ENCODE measurements at places on chromosomes 5 and 9.

- DNase-seq = no peak
These were observed 262.9 kb downstream of the AGTPBP1 start for GRCh38 chr9:85478847-85479246.

GRCh38 chr5:159244890-159245289 lies 18.2 kb upstream of the UBLCP1 start:
- DNase-seq = no peak

DNA sequence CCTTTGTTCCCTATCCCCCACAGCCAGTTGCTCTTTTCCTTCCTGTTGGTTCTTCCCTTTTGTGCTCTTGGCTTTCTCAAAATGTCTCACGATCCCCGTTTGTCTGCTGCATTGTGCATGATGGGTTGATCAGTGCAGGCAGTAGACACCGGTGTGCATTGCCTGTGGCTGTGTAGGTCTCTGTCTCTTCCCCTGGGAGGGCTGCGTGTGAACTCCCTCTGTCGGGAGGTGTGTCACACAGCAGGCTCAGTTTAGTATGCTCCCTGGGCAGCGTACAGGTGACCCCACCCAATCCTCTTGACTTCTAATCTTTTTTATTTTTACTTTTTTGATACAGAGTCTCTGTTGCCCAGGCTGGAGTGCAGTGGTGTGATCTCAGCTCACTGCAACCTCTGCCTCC lies 265.3 kb downstream of the FSTL4 start:
- no peak for DNase-seq

GRCh38 chr5:114148253-114148652 lies 213.6 kb upstream of the KCNN2 start:
- DNase-seq = no peak

DNA sequence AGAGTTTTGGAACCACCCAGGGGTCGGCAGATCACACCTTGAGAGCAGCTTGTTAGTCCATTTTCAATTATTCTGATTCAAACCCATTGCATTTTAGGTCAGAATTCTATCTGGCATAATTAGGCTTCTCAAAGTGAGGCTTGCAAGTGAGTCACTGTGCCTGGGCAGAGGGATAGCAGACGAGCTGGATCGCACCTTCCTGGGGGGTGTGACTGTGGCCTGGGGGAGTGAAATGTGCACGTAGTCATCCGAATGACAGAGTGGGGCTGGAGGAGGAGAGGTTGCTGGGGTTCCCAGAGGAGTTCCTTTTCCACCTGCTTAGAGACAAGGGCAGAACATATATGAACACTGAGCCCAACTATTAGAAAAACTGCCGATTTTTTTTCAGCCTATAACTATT lies 31.7 kb downstream of the SPACA9 start:
- DNase-seq = no peak

DNA sequence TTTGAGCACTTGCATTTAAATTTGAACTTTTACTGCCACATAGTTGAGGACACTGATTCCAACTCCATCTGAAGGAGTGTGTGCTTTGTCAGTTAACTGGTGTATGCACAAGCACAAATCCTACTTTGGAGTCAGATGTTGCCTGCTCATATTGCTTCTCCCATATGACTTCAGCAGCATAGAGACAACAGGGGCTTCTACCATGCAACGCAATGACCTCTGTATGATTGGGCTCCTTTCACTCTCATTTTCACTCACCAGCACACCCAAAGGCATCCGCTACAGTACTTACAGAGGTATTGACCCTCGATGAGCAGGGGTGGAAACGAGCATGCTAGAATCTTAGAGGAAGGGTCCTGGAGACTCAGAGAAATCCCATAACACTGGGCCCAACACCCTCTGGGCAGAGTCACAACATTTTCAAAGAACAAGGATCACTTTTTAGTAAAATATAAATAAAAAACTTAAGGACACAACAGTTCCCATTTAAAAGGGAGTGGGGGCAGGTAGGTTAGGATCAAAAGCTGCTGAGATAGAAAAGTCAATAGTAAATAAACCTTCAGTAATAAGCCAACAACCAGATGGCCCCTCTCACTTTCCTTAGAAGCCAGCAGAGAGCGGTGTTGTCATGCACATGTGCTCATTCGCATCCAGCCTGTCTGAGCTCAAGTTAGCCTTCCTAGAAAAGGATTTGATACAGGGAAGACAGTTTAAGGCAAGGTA lies 203.8 kb downstream of the SNCAIP start:
- DNase-seq = peak; percentile 24

GRCh38 chr9:124537926-124538325 lies 30.7 kb upstream of the NR5A1 start:
- DNase-seq = no peak

- DNase-seq = no peak
These were observed 53.9 kb upstream of the RIC1 start for GRCh38 chr9:5575000-5575399.

- DNase-seq = no peak
These were observed 453.3 kb upstream of the ITGA1 start for GRCh38 chr5:52334367-52334766.

- DNase-seq = no peak
These were observed 4.4 kb upstream of the GTF3C5 start for GRCh38 chr9:133026426-133026825.

DNA sequence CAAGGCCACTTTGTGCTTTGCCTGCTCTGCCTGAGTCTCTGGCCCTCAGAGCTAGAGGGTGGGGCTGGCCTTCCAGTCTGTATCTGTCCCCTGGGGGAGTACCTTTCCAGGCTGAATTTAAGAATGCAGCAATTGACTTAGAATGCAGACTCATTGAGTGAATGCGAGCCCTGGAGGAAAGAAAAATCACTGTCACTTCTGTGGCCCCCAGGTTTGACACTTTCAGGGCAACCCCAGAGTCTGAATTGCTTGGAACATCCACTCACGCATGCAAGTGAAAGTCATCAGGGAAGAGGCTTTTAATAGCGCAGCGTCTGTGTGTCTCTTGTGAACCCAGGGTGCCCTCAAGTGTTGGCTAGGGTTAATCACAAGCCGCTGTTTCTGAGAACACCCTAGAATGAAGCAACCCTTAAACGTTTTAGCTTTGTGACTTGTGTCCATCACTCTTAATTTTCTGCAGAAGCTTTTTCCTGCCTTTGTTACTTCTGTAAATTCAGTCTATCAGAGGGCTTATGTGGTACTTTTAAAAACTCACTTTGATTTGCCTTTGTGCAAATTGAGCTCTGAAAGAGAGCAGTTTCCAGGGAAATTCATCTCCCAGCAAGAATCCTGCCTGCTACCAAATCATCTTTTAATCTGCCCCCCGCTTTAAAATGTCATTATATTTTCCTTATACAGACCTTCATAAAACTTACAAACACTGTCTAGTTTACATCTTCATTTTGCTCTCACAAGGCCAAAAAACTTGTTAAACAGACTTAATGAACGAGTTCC lies 146.8 kb upstream of the IQGAP2 start:
- peak; percentile 80 for DNase-seq

DNA sequence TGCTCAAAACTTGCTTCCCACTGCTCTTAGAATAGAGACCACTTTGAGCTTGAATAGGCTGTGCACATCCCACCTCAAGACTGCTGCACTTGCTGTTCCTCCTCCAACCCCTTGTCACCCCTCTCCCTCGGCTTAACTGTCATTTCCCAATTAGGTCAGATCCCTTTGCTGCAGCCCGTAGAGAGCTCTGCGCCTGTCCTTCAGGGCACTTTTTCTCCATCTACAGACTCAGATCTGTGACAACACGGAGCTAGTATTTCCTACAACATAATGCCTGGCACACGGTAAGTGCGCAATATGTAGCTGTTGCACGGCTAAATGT lies 485 bp upstream of the HABP4 start:
- DNase-seq = no peak

DNA sequence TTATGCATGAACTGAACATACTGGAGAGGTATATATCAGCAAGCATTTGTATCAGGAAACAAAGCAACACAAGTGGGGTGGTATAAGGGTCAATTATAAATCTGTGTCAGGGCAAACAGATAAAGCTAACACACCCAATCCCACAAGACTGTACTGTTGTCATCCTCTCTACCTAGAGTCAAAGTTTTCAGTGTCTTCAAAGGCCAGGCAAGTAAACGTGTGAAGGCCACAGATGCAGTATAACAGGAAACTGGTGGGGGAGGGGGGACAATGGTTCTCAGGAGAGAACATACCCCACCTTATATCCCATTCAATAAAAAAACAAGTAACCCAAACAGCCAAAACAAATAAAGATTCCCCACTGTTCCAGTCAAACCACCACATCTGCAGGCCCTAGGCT lies 22.1 kb downstream of the ELP1 start:
- DNase-seq = no peak

- no peak for DNase-seq
These were observed 971 bp downstream of the TMEM267 start for GRCh38 chr5:43482490-43483297.

- DNase-seq = no peak
These were observed 245.5 kb downstream of the HSPA4 start for GRCh38 chr5:133297293-133297692.

- DNase-seq = no peak
These were observed 668.4 kb upstream of the CCNG1 start for GRCh38 chr5:162769019-162769418.

DNA sequence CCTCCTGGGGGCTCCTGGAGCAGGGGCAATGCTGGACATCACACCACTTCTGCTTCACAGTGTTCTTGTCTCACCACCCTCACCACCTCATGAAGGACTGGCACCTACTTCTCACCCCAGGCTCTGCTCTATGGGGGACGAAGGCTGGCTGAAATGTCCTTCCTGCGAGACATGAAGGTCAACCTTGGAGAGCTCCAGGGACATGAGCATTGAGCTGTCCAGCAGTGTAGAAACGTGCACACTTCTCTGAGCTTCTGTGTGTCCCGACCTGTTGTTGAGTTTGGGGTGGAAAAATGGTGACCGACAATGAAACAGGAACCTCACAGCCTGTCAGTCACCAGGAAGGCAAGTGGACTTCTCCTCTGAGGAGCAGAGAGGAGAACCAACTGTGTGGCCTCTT lies 68.6 kb upstream of the ADAMTS16 start:
- no peak for DNase-seq

GRCh38 chr5:2066373-2066772 lies 183.6 kb upstream of the IRX4 start:
- no peak for DNase-seq

- no peak for DNase-seq
These were observed 91.6 kb downstream of the OLFM1 start for GRCh38 chr9:135179041-135179440.

GRCh38 chr5:168219515-168220410 lies 71.7 kb upstream of the WWC1 start:
- DNase-seq = peak; percentile 7

DNA sequence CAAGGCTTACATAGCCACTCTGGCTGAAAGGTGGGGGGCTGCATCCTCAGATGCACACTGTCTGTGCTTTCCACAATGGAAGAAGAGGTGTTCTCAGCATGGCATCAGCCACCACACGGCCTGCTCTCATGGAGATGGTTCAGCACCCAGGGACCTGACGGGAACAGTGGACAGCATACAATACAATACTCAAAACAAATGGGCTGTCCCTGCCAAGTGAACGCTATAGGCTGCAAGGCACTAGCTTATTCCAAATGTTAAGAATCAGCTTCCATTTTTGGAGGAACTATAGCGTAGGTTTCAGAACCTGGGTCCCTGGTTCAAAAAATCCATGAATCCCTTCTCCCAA lies 77.2 kb downstream of the ZNF608 start:
- no peak for DNase-seq

DNA sequence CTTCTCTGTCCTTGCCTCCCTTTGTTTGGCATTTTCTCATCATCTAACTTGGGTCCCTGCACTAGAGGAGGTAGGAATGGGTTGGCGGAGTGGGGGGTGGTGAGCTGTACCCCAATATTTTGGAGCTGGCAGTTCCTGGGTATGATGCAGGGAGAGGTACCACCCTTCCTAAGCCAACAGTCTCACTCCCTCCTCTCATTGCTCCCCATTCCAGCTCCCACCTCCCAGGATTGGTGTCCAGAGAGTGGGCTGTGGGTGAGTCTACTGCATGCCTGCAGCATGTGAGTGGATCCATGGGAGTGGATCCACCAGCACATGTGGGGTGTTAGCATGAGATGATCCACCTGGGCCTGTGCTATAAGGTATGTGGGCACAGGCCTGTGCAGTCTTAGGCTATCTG lies 22.2 kb upstream of the MYORG start:
- no peak for DNase-seq

DNA sequence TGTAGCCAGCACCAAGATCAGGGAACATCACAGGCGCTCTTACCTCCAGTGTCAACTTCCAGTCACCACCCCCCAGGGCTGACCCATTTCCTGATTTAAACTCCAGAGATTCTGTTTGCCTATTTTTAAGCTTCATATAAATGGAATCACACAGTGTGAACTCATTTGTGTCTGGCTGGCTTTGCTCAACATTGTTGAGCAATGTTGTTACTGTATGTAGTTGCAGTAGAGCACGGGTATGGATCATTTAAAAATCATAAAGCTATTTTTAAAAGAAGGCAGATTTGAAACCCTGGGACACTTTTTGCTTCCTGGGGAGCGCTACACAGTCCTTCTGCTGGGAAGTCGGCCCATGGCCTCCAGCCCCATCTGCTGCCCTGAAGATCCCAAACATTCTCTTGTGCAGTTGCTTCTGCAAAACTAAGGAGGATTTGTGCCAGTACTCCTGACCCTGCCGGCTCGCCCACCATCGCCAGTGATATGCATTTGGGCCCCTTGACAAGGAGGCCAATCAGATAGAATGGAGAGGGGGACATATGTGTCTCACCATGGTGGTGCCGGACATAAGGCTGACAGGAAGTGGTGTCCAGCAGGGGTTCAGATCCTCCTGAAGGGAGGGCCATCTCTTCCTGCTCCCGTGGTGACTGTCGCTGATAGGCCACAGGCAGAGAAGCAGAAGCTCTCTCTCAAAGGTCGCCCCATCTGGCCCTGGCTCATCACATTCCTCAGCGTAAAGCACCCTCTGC lies 13.3 kb downstream of the DCANP1 start:
- DNase-seq = no peak

DNA sequence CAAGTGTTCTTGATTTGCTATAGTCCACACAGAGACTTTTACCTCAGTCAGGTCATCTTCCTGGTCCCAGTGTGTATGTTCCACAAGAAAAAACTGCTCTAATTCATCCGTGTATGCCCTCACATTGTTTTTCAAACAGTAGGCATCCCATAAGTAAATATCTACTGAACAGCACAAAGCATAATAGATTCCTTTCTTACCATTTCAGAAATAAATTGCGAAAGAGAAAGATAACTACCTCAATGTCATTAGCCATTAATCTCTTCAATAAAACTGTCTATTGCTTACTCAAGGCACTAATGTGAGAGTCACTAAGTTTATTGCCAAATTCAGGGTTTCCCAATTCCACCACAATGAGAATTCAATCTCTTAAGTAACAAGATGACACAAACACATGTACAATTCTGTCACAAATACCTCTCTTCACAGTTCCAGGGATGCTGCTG lies 9.6 kb downstream of the FBXW2 start:
- DNase-seq = no peak

DNA sequence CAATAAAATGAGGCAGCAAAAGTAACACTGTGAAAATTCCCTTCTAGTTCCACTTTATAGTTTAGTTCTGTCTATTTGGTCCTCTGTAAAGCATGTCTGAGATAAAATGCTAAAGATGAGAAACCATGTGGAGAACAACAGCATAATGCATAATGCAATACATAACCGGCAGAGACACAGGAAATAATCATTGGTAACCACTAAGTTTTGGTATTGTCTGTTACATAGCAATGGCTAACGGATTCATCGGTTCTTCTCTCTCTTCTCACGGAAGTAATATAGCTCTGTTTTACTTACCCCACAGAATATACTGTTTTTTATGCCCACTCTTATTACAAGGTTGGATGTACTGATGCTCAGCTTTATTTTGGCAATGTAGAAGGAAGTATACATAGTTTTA lies 158.9 kb downstream of the FAM174A start:
- no peak for DNase-seq

- no peak for DNase-seq
These were observed 4.3 kb upstream of the EMB start for GRCh38 chr5:50445296-50445949.

Measured in GDM1 (cell line).